ENCODE measurements at places on chromosomes 3 and 15.

- no peak for DNase-seq
Observed at GRCh38 chr3:74592359-74592758, 22.1 kb downstream of the CNTN3 start.

- no peak for DNase-seq
Observed at GRCh38 chr3:56831572-56831971, 29.8 kb upstream of the ARHGEF3 start.

DNA sequence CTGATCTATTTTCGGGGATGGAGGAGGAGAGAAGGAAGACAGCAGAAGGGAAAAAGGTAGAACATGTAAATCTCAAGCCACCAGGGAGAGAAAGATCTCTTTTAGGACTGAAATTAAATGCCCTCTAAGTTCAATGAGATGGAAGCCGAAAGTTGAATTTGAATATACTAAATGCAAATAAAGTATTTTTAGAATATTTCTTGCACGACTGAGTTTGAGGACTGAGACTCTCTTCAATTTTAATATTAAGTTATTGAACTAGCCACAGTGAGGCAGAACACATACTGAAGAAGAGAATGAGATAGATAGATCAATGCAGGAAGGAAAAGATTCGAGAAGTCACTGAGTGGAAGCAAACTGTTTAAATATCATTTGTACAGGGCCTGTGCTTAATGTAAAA is 399.9 kb upstream of the CBLB start:
- DNase-seq, result no peak

- DNase-seq, result no peak
Observed at GRCh38 chr3:174332391-174332790, 526.7 kb upstream of the NAALADL2 start.

GRCh38 chr3:141539431-141540187 is 52.8 kb downstream of the RASA2 start:
- no peak for DNase-seq

DNA sequence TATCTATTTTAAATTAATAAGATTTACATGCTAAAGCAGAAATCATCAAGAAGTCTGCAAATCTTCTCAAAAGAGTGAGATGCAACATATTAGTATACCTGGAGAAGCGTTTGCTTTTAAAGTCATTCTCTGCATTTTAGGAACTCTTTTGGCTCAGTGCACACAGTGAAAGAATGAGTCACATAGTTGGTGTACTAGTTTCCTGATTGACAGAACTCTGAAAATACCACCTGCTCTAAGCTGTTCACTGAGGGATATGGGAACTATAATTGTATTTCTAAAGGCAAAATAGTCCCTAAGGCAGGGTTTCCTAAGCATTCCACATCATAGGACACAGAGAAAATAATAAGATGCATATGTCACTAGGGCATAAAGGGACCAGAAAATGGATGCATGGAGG is 838.5 kb downstream of the DIPK2A start:
- DNase-seq, result no peak

GRCh38 chr3:137121704-137122314 is 164.0 kb downstream of the IL20RB start:
- peak; percentile 1 for DNase-seq

GRCh38 chr3:72309661-72310418 is 524.9 kb upstream of the PROK2 start:
- DNase-seq, result no peak

DNA sequence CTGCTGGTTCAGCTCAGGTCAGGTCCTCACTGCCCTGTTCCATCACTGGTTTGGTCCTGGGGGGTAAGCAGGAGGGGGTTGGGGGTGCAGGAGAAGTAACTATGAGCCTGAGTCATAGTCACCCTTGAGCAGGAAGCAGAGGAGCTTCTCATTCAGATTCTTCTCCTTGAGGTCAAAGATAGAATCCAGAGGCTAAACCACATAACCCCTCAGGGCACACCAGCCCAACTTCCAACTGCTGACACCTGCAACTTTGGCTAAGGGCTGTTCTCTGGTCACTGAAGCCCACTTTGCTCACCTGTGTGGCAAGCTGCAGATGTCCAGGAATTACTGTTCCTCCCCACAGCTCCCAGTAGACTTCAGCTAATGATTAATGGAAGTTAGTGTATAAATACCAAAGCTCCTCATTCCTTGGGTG is 48.8 kb upstream of the LRRFIP2 start:
- DNase-seq, result no peak

GRCh38 chr3:45227071-45227820 is 1.2 kb upstream of the TMEM158 start:
- DNase-seq, result no peak

DNA sequence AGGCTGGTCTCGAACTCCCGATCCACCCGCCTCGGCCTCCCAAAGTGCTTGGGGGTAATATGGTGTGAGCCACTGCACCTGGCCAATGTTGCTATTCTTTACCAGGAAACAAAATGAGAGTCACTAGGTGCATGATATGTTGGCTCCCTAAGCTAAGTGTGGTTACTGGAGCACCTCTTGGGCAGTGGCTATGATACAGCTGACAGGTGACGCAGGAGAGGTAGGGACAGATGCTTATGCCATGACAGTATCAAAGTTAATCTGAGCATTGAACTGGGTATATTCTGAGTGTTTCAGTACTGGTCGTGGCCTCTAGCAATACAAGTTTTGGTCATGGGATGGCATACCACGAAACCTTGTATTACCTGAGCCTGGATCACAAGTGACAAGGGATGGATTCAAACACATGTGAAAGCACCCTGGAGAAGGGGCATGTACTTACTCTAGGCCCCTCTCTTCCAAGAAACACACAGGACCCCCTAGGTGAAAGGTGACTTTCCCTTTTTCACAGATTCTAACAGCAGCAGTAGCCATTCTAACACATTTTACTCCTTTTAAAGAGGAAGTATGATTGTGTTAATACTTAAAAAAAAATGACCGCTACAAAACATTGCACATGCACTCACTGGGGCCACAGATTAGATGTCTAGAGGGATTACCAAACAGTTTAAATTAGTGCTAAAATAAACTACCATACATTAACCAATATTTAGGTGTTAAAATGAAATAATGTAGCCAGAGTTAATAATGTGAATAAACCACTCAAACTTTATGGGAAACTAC is 467.3 kb downstream of the SHQ1 start:
- DNase-seq, result no peak

- DNase-seq, result no peak
Observed at GRCh38 chr3:170506556-170506955, 79.3 kb downstream of the SLC7A14 start.

GRCh38 chr3:104145164-104145563 is 1221.5 kb upstream of the ALCAM start:
- DNase-seq, result no peak

- no peak for DNase-seq
Observed at GRCh38 chr3:155076888-155077287, 3.2 kb upstream of the MME start.

DNA sequence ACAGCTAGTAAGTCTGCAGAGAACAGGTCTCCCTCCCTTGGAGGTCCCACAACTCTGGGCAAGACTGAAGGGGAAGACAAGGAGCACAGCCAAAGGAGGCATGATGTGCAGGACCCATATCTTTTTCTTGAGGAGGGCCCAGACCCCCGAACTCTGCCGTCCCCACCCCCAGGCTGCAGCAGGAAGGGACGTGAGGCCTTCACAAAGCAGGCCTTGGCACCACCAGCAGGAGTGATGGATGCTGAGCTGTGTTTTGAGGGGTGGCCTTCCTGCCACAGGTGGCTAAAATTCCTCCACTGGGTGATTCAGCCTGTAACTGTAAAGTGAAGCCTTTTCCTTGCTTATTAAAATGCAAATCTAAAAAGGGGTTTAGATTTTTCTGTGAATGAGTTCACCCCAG is 8.6 kb downstream of the PLA2G4D start:
- no peak for DNase-seq

GRCh38 chr3:17645074-17645698 is 97.2 kb downstream of the TBC1D5 start:
- DNase-seq, result peak; percentile 1

DNA sequence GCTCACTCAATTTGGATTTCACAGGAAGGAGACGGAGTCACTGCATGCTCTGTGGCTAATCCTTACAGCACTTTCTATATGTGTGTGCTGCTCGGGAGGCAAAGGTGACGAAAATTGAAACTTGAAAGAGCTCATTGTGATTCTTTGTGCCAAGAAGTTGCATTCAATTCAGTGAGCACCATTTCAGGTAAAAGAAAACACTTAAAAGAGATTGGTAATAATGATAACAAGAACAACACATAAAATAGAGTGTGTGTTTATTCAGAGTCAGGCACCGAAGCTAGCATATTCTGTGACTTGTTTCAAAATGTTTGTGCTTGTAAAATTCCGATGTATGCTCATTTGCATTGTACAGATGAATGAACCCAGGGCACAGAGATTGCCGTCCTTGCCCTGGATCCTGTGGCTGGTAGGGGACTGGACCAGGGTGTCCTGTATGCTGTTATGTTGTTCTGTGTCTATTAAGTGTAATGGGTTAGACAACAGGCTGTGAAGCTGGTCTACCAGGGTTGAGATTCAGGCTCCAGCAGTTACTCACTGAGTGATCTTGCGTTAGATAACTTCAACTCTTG is 193.3 kb upstream of the PROK2 start:
- DNase-seq, result no peak

DNA sequence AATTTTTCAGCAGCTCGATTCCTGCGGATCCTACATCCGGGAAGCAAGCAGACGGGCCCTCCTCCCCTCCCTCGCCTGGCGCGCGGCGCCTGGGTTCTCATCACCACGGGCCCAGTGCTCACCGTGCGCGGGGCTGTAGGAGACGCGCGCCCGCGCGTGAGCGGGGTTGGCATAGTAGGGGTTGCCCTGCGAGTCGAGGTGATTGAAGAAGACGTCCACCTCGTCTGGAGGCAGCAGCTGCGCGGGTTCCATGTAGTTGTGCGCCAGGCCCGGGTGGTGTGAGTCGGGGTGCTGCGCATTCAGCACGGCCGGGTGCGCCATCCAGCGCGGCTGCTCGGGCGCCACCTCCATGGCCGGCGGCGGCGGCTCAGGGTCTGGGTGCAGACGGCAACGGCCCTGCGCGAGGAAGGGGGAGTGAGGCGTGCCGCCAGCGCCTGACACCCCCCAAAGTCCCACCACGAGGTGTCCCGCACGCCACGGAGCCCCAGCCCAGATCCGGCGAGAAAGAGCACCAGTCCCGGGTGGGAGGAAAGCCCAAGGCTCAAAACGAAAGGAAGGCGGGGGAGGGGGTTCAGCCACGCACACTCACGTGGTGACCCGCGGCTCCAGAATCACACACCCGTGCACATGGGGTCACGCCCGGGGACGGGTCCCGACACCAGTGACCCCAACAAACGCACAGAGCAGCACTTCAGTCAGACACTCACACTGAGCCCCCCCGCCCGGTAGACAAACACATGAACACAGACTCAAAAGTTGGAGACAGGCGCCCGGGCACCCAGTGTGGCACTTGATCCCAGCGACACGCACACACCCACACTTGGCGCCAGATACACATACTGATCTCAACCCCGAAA is 6.1 kb downstream of the GATA2 start:
- no peak for DNase-seq

- no peak for DNase-seq
Observed at GRCh38 chr3:145727476-145727875, 433.5 kb downstream of the PLOD2 start.

- DNase-seq, result no peak
Observed at GRCh38 chr15:38872732-38873131, 308.1 kb upstream of the RASGRP1 start.

- DNase-seq, result no peak
Observed at GRCh38 chr3:41088882-41089281, 110.4 kb upstream of the CTNNB1 start.

DNA sequence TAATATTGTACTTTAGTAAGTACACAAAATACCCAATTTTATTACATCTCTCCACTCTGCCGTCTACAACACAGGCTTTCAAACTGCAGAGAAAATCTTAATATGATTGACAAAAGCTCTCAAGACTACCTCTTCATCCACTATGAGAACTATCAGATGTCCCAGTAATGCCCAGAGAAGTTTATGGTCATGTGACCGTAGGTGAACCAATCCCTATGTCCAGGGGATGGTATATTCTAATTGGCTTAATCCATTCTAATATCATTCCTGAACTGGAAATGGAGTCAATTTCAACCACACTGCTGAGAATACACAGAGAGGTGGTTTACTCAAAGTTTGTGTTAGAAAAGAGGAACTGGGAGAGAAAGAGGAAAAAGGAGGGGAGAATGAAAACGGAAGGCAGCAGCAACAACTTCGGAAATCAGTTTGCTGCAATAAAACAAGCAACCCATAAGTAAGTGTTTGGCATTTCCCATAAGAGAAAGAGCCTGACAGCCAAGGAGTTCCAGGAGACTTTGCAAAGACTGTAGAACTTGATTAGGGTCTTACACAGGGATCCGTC is 7.3 kb downstream of the SST start:
- DNase-seq, result no peak

Data from NCI-H1092 (cell line).